ENCODE measurements at places on chromosomes 7 and 10. TPM values are rescaled to one million over a fixed set of nuclear protein-coding genes. Genes with fewer than 3 reads are reported as not detected.

DNA sequence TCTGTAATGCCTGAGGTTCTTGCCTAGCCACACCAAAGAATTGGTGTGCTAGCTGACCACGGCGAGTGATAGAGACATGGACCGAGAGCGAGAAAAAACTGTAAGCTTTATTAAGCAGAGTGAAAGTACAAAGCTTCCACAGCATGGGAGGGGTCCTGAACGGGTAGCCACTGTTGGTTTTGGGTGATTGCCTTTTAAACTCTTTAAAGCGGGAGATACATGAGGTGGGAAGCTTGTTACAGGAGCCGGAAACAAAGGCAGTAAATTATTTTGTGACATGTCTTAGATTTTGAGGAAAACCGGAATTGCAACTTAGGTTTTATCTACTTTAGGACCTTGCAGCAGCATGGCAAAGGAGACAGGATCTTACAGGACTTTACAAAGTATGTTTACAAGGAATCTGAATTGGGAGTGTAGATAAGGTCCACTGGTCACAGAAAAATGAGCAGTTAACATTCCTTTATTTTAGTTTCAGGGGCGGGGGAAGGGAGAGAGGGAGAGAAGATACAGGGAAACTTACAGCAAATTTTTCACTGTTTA, 252.7 kb upstream of the MBL2 start:
- no peak for ATAC-seq

DNA sequence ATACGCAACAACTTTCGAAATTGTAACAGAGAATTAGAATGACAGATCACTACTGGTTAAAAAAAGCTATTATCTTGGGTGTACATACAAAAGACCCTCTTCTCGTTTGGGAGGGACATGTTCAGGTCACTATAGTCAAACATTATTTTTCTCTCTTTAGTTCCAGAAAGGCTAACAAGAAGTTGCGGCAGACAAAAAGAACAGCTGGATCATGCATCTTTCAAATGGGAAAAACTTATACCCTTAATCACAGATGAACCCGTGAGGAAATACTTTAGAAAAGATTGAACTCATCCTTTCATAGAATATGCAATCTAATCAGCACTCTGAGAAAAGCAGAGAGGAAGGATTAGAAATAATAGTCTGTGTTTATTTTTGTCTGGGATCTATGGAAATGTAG, 72.5 kb downstream of the EVX1 start:
- ATAC-seq: no peak

DNA sequence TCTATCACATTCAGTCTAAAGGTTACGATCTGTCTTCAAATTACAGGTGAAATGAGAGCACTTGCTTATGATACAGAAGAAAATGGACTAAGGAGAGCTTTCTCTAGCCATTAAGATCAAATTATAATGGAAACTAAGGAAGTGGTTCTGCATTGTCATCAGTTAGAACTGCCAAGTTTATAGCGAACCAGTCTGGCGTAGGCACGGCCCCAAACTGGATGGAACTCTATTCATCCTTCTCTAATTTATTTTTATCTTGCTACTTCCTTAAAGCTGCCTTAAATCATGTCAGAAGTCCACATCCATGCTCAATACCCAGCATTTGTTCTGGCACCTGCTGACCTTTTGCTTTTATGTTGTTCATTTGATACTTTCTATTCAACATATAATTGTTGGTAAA, 63.7 kb upstream of the APBB1IP start:
- ATAC-seq: no peak

DNA sequence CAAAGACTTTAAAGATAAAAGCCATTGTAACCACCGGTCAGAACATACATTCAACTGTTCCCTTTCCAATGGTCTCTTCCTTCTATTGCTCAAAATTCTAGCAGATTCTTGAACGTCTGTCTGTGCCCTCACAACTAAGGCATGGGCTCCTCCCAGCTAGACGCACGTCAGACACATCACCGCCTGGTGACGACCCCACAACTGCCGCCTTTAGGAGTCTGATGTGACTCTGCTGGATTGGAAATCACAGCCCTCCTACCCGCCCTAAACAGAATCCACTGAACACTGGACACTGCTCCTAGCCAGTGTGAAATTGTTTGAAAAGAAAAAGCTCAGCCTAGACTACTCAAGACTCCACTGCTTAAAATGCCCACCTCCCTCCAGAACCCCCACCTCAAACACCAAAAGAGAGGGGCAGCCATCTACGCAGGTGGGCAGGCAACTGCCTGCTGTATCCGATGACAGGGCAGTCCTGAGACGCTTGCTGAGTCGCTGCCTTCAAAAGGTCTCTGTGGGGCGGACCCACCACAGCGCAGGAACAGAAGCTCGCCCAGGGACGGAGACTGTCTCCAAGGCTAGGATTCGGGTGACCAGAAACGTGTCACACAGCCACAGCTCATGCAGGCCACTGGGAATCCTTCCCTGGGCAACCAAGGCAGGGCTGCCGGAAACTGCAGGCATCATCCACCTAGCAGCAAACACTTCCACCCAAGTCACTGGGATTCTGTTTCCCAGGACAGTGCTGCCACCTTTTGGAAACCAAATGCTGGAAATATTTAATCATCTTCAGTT, 34.7 kb downstream of the GSDME start:
- peak; percentile 78 for ATAC-seq

DNA sequence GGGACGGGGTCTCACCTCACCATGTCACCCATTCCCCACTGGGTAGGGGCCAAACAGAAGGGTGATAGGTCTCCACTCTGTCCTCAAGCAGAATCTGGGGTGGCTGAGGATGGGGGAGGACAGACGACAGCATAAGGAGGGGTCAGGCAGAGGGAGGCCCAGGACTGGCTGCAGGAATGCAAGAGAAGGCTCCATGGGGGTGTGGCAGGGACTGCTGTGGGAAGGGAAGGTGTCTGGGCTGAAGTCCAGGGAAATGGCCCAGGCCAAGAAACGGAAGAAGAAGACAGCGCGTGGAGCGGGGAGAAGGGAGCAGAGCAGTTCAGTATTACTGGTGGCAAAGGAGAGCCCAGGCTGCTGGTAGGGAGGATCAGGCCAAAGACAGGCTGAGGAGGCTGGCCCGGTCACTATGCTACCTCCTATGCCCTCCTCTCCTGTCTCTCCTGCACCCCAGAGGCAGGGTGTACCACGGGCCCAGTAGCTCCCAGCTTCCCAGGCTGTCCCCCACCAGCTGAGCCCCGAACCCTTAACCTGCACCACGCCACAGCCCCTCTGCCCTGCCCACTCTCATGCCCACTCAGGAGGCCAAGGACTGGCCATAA, 60.9 kb downstream of the GRB10 start:
- peak; percentile 27 for ATAC-seq

- ATAC-seq: peak; percentile 76
Observed at GRCh38 chr7:37901890-37902524, 14.6 kb downstream of the SFRP4 start.

GRCh38 chr7:43586251-43586900, 3.5 kb downstream of the STK17A start:
- no peak for ATAC-seq

GRCh38 chr7:100170101-100170897, 1.9 kb upstream of the GAL3ST4 start:
- ATAC-seq: no peak

GRCh38 chr10:98892523-98892922, 343.1 kb downstream of the HPSE2 start:
- ATAC-seq: no peak

DNA sequence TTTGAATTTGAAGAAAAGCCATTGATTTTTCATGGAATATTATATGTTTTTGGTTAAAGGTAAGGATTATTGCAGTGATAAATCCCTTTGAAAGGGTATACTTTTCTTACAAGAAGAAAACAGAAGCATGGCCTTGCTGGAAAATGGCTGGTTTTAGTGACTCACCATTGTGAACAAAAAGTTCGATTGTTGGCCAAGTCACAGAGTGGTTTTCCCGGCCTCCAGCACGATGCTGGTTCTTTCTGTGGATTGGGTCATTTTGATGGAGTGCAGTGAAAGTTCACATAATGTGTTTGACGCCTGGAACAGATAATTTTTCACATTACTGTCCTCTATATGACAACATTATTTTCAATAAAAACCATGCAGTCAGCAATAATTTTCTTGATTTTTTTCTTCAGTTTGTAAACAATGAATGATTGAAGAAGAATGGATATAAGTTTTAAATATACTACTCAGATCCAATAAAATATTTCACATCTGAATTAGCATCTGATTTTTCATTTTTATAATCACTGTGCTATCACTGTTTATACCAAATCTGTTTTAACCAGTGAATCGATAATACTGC, 60.9 kb downstream of the RBM20 start:
- ATAC-seq: no peak

DNA sequence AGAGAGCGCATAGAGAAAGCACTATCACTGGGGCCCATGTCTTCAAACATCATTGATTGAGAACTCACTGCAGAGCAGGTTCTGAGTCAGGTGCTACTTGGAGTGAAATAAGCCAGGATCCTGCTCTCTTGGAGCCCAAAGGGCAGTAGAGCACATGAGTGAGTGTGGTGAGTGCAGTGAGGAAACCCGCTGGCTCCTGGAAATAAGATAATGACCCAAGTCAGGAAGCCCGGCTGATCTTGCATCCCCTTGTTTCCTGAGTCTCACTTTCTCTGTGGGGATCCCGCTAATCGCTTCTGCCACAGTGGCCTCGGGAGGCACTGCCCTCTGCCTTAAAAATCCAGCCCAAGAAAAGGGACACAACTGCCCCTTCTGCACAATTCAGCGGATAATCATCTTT, 7.1 kb upstream of the FAM107B start:
- ATAC-seq: no peak

- ATAC-seq: no peak
Observed at GRCh38 chr7:128145191-128145590, 95.9 kb upstream of the LEP start.

SAP25 gene
- total RNA-seq: 0.43 TPM

ASZ1 gene
- not detected for total RNA-seq

SLC29A4 gene
- 16.0 TPM for total RNA-seq

FMC1 gene
- total RNA-seq: 50.2 TPM

EEPD1 gene
- total RNA-seq: 2.3 TPM

SLF2 gene
- 22.8 TPM for total RNA-seq

Data from motor neuron (in vitro differentiated cells).